ENCODE measurements at places on chromosomes 7 and 10.

DNA sequence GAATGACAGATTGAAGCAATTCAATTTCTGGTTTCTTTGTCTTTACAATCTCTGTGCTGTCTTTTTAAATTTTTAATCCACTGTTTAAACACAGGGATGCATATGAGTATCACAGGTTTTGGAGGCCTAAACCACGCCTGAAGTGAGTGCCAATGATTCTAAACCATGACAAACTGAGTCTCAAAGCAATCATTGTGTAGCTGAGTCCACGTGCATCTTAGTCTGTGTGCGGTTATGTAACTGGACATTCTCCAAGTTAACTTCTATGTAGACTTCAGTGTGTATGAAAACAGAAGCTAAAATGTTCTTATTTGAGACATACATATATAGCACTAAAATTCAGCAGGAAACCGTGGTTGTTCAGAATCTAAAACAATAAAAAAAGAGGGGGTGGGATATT lies 79.3 kb upstream of the ST8SIA6 start:
- no peak overlapping the region for H3K4me3 ChIP-seq
- no peaks in the 10 kb centered on the region for H3K27me3 ChIP-seq
- H3K36me3 ChIP-seq: no peaks in the 10 kb centered on the region
- no peaks in the 10 kb centered on the region for H3K4me1 ChIP-seq
- H3K27ac ChIP-seq: no peak overlapping the region

- no peaks in the 10 kb centered on the region for H3K4me1 ChIP-seq
- no peaks in the 10 kb centered on the region for H3K36me3 ChIP-seq
- no peak overlapping the region for H3K27ac ChIP-seq
Observed at GRCh38 chr7:13724977-13725566, 264.4 kb downstream of the ETV1 start.

- H3K36me3 ChIP-seq: no peaks in the 10 kb centered on the region
- H3K4me1 ChIP-seq: no peaks in the 10 kb centered on the region
- peaks cover 4% of the 10 kb centered on the region for H3K27me3 ChIP-seq
- H3K4me3 ChIP-seq: no peak overlapping the region
- H3K27ac ChIP-seq: no peak overlapping the region
- DNase-seq: no peak
Observed at GRCh38 chr10:131802996-131803395, 97.8 kb upstream of the PPP2R2D start.

- no peaks in the 10 kb centered on the region for H3K36me3 ChIP-seq
- peaks cover 20% of the 10 kb centered on the region for H3K4me1 ChIP-seq
- H3K4me3 ChIP-seq: no peak overlapping the region
- H3K27ac ChIP-seq: peak overlapping the region; percentile 5
- H3K27me3 ChIP-seq: no peaks in the 10 kb centered on the region
- no peak for DNase-seq
Observed at GRCh38 chr10:100183481-100183880, 2.3 kb downstream of the ERLIN1 start.

GRCh38 chr10:97571622-97572021 lies 957 bp upstream of the ANKRD2 start:
- no peaks in the 10 kb centered on the region for H3K36me3 ChIP-seq
- peak overlapping the region; percentile 79 for H3K27ac ChIP-seq
- no peak overlapping the region for H3K4me3 ChIP-seq
- H3K4me1 ChIP-seq: no peaks in the 10 kb centered on the region
- no peaks in the 10 kb centered on the region for H3K27me3 ChIP-seq
- peak; percentile 39 for DNase-seq

DNA sequence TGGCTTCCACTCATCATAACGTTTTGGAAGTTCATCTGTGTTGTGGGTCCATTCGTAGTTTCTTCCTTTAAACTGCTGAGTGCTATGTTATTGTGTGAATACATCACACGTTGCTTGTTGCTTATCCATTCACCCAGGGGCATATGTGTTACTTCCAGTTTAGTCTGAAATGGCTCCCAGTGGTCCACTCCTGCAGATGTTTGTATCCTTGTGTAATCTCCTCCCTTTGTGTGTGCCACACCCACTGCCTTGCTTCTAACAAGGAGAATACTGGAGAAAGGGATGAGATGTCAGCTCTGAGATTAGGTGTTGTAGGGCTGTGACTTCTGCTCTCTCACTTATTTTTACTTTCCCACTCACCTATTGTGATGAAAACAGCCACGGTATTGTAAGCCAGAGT lies 239.1 kb upstream of the HABP2 start:
- no peak for DNase-seq
- no peak overlapping the region for H3K27ac ChIP-seq
- no peaks in the 10 kb centered on the region for H3K36me3 ChIP-seq
- H3K27me3 ChIP-seq: no peaks in the 10 kb centered on the region
- no peaks in the 10 kb centered on the region for H3K4me1 ChIP-seq
- no peak overlapping the region for H3K4me3 ChIP-seq

GRCh38 chr10:12025591-12025990 lies 17.0 kb downstream of the UPF2 start:
- peaks cover 10% of the 10 kb centered on the region for H3K36me3 ChIP-seq
- no peak overlapping the region for H3K27ac ChIP-seq
- no peak overlapping the region for H3K4me3 ChIP-seq
- no peak for DNase-seq

DNA sequence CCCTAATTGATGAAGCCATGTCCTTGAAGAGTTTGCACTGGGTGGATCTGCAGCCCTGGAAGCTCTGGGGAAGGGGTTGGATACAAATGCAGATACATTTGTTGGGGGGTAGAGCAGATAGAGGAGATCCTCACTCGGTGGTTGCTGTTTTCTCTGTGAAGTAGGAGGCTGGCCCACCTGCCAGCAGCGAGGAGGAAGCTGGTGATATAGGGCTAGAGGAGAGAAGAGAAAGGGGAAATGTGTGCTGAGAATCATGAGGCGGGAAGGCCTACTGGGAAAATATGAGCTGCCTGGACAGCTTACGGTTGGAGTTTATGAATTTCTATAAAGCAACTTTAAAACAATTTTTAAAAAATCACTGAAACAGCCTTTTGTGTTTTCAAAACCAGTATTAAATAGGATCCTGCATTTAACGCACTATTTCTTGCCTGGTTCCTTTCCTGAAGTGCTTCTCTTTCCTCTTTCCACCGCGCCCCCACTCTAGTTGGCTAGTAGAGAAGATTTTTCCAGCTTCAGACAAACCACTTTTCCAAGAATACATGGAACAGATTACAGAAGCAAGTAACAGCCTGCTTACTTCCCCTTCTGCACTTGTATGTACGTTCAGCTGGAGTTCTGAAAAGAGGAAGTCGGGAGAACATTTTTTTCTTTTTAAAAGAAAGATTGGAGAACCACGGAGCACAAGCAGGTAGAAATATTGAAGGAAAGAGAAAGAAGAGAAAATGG lies 100.6 kb upstream of the GLCCI1 start:
- no peak for DNase-seq
- H3K4me1 ChIP-seq: no peaks in the 10 kb centered on the region
- H3K4me3 ChIP-seq: no peak overlapping the region
- H3K27me3 ChIP-seq: no peaks in the 10 kb centered on the region
- no peak overlapping the region for H3K27ac ChIP-seq

GRCh38 chr7:47730142-47730541 lies 148.2 kb upstream of the TNS3 start:
- no peak for DNase-seq
- no peak overlapping the region for H3K4me3 ChIP-seq
- no peak overlapping the region for H3K27ac ChIP-seq
- no peaks in the 10 kb centered on the region for H3K27me3 ChIP-seq
- no peaks in the 10 kb centered on the region for H3K4me1 ChIP-seq

- H3K27ac ChIP-seq: peak overlapping the region; percentile 99
- peaks cover 8% of the 10 kb centered on the region for H3K4me1 ChIP-seq
- H3K36me3 ChIP-seq: no peaks in the 10 kb centered on the region
- peak overlapping the region; percentile 91 for H3K4me3 ChIP-seq
Observed at GRCh38 chr10:96587264-96588059, 650 bp upstream of the TM9SF3 start.
